Heart left ventricle (tissue), 16 donors: ENCODE measurements at places on chromosomes 11 and 22. TPM values are rescaled to one million over a fixed set of nuclear protein-coding genes. Genes with fewer than 3 reads are reported as not detected.

- no peaks in the 10 kb centered on the region for H3K4me1 ChIP-seq
- no peak for DNase-seq
- no peak overlapping the region for H3K4me3 ChIP-seq
- no peaks in the 10 kb centered on the region for H3K36me3 ChIP-seq
- no peak overlapping the region for H3K27ac ChIP-seq
Measured at GRCh38 chr11:19551457-19551856, 161.2 kb upstream of the NAV2 start.

- H3K36me3 ChIP-seq: peaks cover 4% of the 10 kb centered on the region
- no peak for DNase-seq
- no peaks in the 10 kb centered on the region for H3K27me3 ChIP-seq
- no peak overlapping the region for H3K4me3 ChIP-seq
- no peaks in the 10 kb centered on the region for H3K4me1 ChIP-seq
Measured at GRCh38 chr11:12534549-12534948, 139.7 kb upstream of the TEAD1 start.

DNA sequence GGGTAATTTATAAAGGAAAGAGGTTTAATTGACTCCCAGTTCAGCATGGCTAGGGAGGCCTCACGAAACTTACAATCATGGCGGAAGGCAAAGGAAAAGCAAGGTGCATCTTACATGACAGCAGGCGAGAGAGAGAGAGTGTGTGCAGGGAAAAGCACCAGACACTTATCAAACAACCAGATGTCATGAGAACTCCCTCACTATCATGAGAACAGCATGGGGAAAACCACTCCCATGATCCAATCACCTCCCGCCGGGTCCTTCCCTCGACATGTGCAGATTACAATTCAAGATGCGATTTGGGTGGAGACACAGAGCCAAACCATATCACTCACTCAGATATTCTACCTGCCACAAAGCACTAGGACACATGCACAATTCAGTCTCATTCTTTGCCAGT, 48.1 kb upstream of the HMGXB4 start:
- H3K4me1 ChIP-seq: peaks cover 8% of the 10 kb centered on the region
- H3K27ac ChIP-seq: no peak overlapping the region
- no peaks in the 10 kb centered on the region for H3K36me3 ChIP-seq
- no peak overlapping the region for H3K4me3 ChIP-seq
- DNase-seq: no peak

GRCh38 chr11:91773090-91773489, 451.5 kb upstream of the FAT3 start:
- H3K27me3 ChIP-seq: no peaks in the 10 kb centered on the region
- DNase-seq: no peak
- no peak overlapping the region for H3K27ac ChIP-seq
- no peak overlapping the region for H3K4me3 ChIP-seq

- no peaks in the 10 kb centered on the region for H3K27me3 ChIP-seq
- peak; percentile 62 for DNase-seq
- no peak overlapping the region for H3K27ac ChIP-seq
- H3K4me3 ChIP-seq: no peak overlapping the region
- no peaks in the 10 kb centered on the region for H3K4me1 ChIP-seq
Measured at GRCh38 chr11:34492806-34493414, 20.7 kb downstream of the ELF5 start.

- H3K36me3 ChIP-seq: no peaks in the 10 kb centered on the region
- peaks cover 4% of the 10 kb centered on the region for H3K4me1 ChIP-seq
- DNase-seq: peak; percentile 60
- no peak overlapping the region for H3K27ac ChIP-seq
Measured at GRCh38 chr22:17742527-17742902, 31.8 kb downstream of the BID start.

DNA sequence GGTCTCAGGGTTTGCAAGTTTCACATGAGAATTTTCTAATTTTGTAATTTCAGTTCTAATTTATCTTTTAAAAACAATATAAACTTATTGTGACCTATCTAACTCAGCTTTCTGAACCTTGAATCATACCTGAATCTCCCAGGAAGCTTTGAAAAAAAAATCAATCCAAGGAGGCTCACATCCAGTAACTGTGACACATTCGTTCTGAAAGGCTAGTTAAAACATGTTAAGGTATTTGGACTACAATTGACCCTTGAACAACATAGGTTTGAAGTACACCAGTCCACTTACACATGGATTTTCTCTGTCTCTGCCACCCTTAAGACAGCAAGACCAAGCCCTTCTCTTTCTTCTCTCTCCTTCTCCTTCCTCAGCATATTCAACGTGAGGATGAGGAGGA, 40.0 kb downstream of the DDI1 start:
- no peak overlapping the region for H3K27ac ChIP-seq
- H3K4me1 ChIP-seq: no peaks in the 10 kb centered on the region
- H3K4me3 ChIP-seq: no peak overlapping the region
- no peaks in the 10 kb centered on the region for H3K27me3 ChIP-seq
- DNase-seq: no peak

DNA sequence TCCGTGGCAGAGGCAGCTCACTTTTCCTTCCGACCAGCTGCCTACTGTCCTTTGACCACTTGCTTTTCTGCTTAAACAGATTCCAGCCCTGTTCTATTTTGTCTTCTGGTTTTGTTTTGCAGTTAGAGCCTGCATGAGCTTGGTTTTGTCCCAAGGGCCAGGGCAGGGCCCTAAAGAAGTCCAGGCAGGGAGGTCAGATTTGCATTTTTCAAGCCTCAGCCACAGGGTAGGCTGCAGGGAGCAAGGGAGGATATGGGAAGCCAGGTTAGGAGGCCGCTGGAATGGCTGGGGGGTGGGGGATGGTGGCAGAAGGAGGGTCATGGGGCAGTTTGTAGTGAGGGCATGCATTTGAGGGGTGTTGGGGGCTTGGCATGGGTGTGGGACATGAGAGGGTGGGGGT, 23.1 kb downstream of the FADD start:
- no peaks in the 10 kb centered on the region for H3K36me3 ChIP-seq
- no peaks in the 10 kb centered on the region for H3K27me3 ChIP-seq
- H3K27ac ChIP-seq: no peak overlapping the region
- DNase-seq: no peak
- no peak overlapping the region for H3K4me3 ChIP-seq

- H3K4me1 ChIP-seq: no peaks in the 10 kb centered on the region
- no peak overlapping the region for H3K27ac ChIP-seq
- no peak for DNase-seq
- no peak overlapping the region for H3K4me3 ChIP-seq
- H3K36me3 ChIP-seq: no peaks in the 10 kb centered on the region
Measured at GRCh38 chr11:40387240-40387980, 1072.0 kb downstream of the LRRC4C start.

- no peaks in the 10 kb centered on the region for H3K27me3 ChIP-seq
- H3K36me3 ChIP-seq: no peaks in the 10 kb centered on the region
- H3K4me1 ChIP-seq: peaks cover 8% of the 10 kb centered on the region
- no peak for DNase-seq
- H3K4me3 ChIP-seq: no peak overlapping the region
Measured at GRCh38 chr11:10942620-10943019, 84.8 kb upstream of the ZBED5 start.

- H3K36me3 ChIP-seq: peaks cover 60% of the 10 kb centered on the region
- no peaks in the 10 kb centered on the region for H3K27me3 ChIP-seq
- no peaks in the 10 kb centered on the region for H3K4me1 ChIP-seq
Measured at GRCh38 chr11:72091292-72091691, 10.6 kb downstream of the LRRC51 start.

DNA sequence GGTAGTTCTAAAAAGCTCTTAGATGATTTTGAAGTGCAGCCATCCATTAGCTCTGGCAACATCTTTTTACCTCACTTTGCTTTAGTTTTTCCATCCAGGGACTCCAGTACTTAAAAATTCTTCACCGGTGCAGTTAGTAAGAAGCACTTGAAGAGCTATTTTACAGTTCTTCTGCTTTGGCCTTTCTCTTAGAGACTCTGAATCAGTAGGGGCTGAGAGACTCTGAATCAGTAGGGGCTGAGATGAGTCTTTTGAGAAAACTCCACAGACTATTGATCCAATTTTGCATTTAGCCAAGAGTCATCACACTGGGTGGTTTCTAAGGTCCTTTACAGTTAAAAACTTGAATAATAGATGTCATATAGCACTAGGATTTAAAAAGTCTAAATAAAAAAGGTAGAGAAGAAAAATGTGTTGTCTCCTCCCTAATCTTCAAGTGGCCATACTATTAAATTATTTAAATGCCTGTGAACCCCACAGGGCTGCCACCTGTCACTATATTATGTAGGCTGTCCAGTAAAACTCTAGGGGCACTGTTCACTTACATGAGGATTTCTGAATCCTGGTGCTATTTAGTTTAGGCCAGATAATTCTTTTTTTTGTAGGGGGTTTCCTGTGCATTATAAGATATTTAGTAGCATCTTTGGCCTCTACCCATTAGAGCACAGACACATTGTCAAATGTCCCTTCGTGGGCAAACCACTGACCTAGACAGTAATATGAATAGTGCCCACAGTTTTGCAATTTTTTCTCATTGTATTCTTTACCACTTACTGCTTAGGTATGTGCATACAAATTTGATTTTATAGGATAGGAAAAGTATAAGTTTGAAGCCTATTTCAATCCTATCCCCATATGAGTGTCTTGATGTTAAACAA, 26.3 kb upstream of the HIKESHI start:
- no peak overlapping the region for H3K4me3 ChIP-seq
- H3K27ac ChIP-seq: no peak overlapping the region
- no peaks in the 10 kb centered on the region for H3K27me3 ChIP-seq

DNA sequence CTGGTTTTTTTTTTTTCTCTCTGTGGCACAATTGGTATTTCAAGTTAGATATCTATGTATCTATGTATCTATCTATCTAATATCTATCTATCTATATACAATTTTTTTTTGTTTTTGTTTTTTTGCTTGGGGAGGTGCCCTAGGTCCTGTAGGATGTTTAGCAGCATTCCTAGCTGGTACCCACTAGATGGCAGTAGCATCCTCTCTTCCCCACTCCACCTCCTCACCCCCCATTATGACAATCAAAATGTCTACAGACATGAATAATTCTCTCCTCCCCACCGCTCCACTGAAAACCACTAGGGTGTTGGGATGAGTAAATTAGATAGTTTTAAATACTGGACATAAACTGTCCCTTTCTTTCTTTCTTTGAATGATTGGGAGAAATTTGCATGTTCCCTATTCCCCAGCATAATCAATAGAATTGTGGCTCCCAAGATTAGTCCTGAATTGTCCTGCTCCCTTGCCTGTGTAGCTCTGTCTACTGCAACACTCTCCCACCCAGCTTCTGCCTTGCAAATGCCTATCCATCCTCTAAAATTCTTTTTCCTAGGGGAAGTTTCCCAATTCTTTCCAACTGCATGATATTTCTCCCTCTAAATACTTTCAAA, 1152.4 kb downstream of the LRRC4C start:
- H3K4me3 ChIP-seq: no peak overlapping the region
- H3K27me3 ChIP-seq: no peaks in the 10 kb centered on the region
- no peak overlapping the region for H3K27ac ChIP-seq

DNA sequence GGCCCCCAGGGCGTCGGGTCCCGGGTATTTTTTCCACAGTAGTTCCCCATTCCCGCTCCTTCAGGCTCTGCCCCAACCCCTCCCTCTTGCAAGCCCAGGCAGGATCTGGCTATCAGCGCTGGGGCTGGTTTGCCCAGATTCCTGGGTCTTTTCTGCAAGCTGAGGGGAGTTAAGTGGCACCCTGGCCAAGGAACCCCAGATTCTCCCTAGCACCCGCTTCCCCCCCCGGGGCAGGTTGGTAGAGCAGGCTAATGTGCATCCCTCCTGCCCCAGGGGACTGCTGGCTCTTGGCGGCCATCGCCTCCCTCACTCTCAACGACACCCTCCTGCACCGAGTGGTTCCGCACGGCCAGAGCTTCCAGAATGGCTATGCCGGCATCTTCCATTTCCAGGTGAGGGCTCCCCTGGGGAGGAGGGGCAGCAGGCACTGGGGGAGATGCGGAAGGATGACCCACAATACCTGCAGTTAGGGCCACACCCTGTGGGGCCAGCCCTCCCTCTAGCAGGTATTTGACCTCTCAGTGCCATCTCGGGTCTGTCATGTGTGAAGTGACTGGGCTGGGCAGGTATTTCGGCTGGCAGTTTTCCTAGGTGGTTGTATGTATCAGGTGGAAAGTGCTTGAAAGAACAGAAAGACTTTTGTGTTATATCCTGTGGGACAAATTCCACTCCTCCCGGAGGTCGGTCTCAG, 1.6 kb downstream of the CAPN1 start:
- H3K36me3 ChIP-seq: peaks cover 38% of the 10 kb centered on the region
- no peaks in the 10 kb centered on the region for H3K27me3 ChIP-seq
- H3K4me1 ChIP-seq: peaks cover 30% of the 10 kb centered on the region
- DNase-seq: no peak
- H3K27ac ChIP-seq: no peak overlapping the region
- H3K4me3 ChIP-seq: peak overlapping the region; percentile 80

GRCh38 chr11:16632295-16633200, 105.9 kb upstream of the C11orf58 start:
- no peaks in the 10 kb centered on the region for H3K36me3 ChIP-seq
- H3K4me3 ChIP-seq: no peak overlapping the region
- no peaks in the 10 kb centered on the region for H3K4me1 ChIP-seq
- no peaks in the 10 kb centered on the region for H3K27me3 ChIP-seq
- no peak overlapping the region for H3K27ac ChIP-seq

DNA sequence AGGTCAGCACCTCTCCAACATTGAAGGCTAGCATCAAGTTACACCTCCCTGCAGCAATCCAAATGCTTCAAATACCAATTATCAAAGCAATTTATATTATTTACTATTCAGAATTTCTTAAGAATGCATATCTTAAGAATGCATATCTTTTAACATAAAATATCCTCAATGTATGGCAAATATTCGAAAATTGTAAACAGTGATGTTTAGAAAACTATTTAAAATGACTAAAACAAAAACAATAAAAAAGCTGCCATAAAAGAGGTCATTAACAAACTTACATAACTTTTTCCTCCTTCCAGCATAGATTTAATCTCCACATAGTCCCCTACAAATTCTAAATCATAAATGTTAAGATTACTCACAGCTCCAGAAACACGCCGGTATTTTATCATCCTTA, 85.1 kb upstream of the SOX6 start:
- no peak for DNase-seq
- no peak overlapping the region for H3K27ac ChIP-seq
- H3K27me3 ChIP-seq: no peaks in the 10 kb centered on the region
- H3K4me3 ChIP-seq: no peak overlapping the region
- H3K36me3 ChIP-seq: no peaks in the 10 kb centered on the region

GRCh38 chr11:58905011-58905720, 34.1 kb upstream of the GLYATL1 start:
- no peak overlapping the region for H3K27ac ChIP-seq
- H3K36me3 ChIP-seq: no peaks in the 10 kb centered on the region
- peak overlapping the region; percentile 48 for H3K4me3 ChIP-seq
- H3K27me3 ChIP-seq: peaks cover 41% of the 10 kb centered on the region

- no peaks in the 10 kb centered on the region for H3K4me1 ChIP-seq
- H3K36me3 ChIP-seq: no peaks in the 10 kb centered on the region
- H3K27me3 ChIP-seq: no peaks in the 10 kb centered on the region
- H3K27ac ChIP-seq: no peak overlapping the region
- no peak overlapping the region for H3K4me3 ChIP-seq
Measured at GRCh38 chr11:32659672-32660071, 76.0 kb downstream of the EIF3M start.

Gene SORL1
- 13.6 TPM for total RNA-seq

Gene EPS8L2
- 1.5 TPM for total RNA-seq

Gene C1QTNF5
- total RNA-seq: 13.5 TPM

Gene BAIAP2L2
- total RNA-seq: 0.30 TPM

Gene CRYBA4
- total RNA-seq: not detected

Gene MIF
- total RNA-seq: 214 TPM

Gene LMO1
- not detected for total RNA-seq

Gene RGL4
- total RNA-seq: not detected

Gene PIWIL4
- total RNA-seq: 0.75 TPM

Gene SPI1
- 78.9 TPM for total RNA-seq
